Hindlimb muscle (tissue), 1 donor: ENCODE measurements at places on chromosomes 13 and 19.

DNA sequence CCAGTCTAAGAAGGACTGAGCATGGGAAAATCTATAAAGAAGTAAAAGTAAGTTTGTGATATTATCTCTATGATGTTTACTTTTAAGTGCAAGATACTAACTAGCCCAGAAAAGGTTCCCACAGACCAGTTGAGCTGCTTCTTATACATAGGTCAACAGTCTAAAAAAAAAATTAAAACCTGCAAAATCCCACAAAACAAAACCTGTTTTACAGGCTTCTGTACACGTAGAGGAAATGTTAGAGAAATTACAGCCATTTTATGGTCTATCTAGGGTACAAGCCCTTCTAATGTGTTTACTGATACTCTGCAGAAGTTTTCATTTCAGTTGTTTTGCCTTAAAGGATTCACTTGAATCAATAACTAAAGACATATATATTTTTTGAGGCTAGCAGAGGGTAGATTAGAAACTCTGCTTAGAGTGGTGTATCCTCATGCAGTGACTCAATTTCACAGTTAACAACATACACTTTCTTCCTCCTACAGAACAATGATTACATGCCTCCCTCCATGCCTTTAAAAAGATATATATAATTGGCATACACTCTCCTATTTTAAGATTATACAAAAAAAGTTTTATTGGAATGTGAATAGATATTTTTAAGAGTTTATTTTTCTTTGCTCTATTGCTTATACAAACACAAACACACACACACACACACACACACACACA lies 43.9 kb downstream of the CAB39L start:
- no peak for DNase-seq

DNA sequence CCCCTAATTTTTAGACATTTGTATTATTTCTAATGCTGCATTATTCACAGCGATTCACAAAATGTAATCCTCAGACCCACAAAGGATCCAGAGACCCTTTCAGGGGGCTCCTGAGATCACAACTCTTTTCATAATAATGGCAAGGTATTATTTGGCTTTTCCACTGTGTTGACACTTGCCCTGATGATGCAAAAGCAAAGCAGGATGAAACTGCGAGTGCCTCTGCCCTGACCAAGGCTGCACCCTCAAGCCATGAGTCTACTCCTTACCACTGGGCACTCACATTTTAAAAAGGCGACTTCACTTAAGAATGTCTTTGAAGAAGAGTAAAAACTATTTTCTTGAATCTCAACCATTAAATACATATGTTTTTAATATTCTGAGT lies 11.4 kb downstream of the ELF1 start:
- no peak for DNase-seq

DNA sequence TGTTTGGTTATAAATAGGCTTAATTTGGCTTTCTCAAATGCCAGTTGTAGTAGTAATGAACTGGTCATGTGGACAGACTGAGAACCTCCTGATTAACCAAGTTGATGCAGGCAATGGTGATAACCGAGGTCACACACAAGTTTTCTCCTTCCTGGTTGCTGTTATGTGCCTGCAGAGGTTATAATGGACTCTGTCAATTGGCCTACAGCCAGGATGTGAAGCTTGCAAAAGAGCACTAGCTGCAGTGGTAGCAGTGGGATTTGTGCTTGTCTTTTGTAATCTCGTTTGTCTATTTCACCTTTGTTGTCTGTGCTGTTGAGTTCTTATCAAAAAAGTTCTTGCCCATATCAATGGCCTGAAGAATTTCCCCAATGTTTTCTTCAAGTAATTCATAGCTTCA lies 20.6 kb downstream of the OR10H3 start:
- DNase-seq, result no peak

DNA sequence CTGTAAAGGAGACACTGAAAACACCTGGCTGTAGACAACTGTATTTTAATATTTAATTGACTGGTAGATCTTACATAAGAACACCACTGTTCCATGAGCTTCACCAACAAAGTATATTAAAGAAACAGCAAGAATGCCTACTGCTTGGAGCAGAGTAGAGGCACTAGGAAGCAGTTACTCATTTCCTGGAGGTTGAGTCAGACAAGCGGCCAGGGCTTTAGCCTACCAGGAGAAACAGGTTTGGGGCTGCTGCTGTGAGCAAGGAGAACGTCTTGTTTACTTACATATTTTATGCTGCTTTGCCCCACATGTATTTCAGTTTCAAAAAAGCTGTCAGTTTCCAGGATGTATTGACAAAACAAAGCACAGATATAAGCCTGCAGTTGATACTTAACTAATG lies 33.4 kb downstream of the ALG5 start:
- DNase-seq, result no peak

DNA sequence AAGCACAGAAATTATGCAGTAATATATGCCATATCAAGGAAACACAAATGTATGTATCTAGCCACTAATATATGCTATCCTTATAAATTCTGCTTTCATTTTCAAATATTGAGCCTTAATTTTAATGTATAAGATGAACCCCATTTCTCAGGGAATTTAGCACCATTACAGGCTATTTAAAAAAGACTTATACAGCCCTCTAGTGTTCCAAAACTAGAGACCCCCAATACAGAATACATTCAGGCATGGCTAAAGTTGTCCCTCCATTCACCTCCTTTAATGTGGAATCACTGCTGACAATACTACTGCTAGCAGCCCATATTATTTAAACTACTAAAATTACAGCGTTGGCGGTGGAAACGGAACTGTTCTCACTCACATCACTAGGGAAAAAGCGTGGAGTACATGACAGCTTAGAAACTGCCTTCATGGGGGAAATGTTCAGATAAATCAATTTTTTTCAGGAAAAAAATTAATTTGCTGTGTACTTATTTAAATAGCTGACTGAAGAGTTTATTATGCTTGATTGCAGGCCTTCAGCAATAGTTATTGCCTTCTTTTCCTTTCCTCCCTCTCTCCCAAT lies 541.0 kb downstream of the PCDH9 start:
- no peak for DNase-seq
